Right lung (tissue), 10 donors: ENCODE measurements at places on chromosomes 12 and 14.

DNA sequence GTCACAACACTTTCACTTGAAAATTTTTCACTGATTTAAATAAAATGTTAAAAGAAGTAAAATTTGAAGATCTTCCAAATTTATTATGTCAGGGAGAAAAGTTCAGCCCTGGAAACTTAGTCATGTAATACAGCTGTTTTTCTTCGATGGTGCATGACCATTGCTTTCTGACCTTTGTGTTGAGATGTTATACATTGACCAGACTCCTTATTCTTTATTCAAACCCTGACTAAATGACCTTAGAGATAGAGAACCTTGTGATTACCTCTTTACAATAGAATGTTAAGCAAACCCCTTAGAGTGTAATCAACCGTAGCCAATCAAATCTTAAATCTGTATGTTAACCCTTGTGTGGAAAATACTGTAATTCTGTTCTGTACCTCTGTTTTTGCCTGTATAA, 34.5 kb downstream of the PLCZ1 start:
- DNase-seq, result no peak

DNA sequence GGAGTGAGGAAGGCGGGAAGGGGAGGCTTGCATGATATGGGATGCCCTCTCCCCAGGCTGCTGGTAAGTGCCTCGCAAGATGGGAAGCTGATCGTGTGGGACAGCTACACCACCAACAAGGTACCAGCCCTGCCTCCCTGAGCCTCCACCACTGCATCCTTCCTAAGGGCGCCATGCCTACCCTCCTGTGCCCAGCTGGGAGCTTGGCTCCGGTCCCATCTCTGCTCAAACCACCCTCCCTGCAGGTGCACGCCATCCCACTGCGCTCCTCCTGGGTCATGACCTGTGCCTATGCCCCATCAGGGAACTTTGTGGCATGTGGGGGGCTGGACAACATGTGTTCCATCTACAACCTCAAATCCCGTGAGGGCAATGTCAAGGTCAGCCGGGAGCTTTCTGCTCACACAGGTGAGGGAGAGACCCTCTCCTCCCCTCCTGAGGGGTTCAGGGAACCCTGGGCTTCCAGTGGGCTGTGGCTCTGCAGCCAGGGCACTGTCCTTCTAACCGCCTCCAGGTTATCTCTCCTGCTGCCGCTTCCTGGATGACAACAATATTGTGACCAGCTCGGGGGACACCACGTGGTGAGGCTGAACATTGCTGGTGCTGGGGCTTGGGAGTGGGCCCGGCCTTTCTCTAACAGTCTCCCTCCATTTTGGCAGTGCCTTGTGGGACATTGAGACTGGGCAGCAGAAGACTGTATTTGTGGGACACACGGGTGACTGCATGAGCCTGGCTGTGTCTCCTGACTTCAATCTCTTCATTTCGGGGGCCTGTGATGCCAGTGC, 2.6 kb downstream of the GNB3 start:
- no peak for DNase-seq

DNA sequence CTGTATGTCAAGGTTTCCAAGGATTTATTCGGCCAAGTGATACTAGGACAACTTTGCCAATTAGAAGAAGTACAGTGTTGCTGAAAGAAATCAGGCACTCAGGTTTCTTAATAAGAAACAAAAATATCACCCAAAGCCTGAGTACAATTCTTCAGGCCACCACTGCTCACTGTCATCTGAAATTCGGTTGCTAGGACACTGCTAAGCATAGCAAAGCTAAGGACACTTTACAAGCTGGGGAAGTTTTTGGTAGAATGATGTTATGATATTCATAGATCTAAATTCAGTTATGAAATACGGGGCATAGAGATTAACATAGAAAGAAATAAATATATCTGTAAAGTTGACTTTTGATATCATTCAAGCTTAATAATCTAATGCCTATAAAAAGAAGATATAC, 505.1 kb downstream of the NELL2 start:
- no peak for DNase-seq

GRCh38 chr14:57171363-57171762, 97.3 kb downstream of the EXOC5 start:
- DNase-seq, result no peak

GRCh38 chr12:46617167-46617566, 208.6 kb downstream of the SLC38A4 start:
- DNase-seq, result no peak

GRCh38 chr12:47808574-47809365, 10.9 kb downstream of the HDAC7 start:
- no peak for DNase-seq

DNA sequence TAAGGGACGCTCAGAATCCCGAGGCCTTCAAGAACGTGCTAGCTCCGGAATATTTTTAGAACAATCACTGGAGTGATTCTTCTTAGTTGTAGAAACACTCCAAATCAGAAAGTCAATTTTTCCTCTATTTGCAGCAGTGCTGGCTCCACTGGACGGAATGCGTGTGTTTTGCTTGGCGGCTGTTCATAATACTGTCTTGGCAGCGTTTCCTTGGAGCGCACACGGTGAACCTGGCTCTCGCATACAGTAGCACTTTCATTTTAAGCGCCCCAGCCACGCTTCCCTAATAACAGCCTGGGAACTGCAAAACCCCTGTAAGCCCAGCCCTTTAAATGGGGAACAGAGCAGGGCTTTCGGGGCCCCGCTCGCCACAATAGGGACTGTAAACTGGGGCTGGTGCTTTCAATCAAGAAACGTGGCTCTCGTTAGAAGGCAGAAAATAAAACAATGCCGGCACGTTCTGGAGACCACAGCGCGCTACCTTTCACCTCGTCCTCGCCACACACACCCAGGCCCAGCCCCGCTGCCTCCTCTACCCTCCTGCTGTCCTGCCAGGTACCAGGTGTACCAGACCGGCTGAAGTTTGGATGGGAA, 79.9 kb downstream of the BCL11B start:
- DNase-seq, result peak; percentile 84

DNA sequence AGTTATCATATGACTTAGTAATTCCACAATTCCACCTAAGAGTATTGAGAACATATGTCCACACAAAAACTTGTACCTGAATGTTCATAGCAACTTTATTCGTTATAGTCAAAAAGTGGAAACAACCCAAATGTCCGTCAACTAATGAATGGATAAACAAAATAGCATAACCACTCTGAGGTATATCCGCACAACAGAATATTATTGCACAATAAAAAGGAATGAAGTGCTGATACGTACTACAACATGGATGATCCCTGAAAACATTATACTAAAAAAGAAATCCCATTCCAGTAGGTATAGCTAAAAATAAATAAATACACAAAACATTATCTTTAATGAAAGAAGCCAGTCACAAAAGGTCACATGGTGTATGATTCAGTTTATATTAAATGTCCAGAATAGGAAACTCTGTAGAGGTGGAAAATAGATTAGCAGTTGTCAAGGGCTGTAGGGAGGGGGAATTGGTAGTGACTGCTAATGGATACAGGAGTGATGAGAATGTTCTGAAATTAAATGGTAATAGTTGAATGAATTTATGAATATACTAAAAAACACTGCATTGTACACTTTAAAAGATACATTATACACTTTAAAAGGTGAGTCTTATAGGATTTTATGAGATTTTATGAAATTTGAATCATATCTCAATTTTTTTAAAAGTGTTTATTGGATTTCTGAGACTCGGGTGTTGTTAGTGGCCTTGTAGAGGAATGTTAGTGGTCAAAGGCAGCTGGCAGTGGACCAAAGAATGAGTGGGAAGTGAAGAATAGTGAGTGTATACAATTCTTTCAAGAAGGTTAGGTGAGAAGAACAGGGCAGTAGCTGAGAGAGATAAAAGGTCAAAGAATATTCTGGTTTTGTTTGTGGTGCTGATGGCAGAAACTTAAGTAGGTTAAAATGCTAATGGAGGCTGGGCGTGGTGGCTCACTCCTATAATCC, 36.3 kb upstream of the BAZ1A start:
- no peak for DNase-seq

- DNase-seq, result no peak
These were observed 34.8 kb downstream of the MEG3 start for GRCh38 chr14:100860556-100861187.

GRCh38 chr12:110581931-110582275, 1.2 kb downstream of the PPTC7 start:
- no peak for DNase-seq

DNA sequence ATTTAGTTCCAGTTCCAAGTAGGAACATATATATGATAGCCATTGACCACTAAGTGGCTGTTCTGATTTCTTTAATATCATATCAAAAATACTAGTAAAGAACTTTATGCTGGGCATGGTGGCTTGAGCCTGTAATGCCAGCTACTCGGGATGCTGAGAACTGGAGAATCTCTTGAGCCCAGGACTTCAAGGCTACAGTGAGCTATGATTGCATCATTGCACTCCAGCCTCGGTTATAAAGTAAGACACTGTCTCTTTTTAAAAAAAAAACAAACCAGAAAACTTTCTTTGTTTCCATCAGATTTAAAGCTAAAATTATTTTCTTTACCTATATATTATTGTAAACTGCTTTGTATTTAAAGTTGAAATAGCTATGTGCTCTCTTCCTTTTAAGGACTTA, 127.0 kb downstream of the SCAF11 start:
- no peak for DNase-seq

- DNase-seq, result no peak
These were observed 118.8 kb upstream of the PARP11 start for GRCh38 chr12:3991798-3992580.

- no peak for DNase-seq
These were observed at the start of gene SDR9C7 for GRCh38 chr12:56933826-56934625. Gene SDR9C7 (minus strand): TSS chr12:56934408. CDS start chr12:56934261, 147 bp downstream.

DNA sequence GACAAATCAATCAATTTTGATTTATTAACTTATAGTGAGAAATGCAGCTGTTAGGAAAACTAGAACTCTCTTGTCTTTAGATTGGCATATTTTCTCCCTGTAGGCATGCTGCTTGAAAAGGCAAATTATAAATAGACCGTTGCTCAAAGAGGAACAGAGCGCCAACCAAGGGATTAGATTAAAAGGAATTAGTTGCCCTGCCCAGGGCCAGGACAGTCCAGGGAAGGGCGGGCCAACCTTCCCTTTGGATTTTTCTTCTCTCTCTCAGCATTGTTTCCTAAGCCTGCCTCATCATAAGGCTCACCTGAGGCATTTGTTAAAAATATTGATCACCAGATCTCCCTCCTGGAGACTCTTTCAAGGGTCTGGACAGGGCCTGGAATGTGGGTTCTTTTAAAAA, 8.6 kb downstream of the CIPC start:
- DNase-seq, result no peak

DNA sequence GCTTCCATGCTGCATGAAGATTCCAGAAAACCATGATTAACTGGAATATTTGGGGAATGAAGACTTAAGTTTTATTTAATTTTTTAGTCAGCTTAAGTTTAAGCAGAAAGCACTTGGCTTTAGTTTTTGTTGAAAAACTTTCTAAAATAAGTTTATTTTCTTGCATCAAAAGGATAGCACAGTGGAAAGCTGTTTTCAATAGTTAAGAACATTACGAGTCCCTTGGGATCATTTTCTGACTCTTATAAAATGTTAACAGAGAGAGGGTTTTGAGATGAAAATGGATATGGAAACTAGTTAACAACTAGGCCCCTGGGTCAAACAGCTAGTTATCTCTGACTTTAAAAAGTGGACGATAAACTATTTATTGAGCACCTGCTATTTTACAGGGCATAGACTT, 181.9 kb upstream of the SLC38A2 start:
- no peak for DNase-seq

DNA sequence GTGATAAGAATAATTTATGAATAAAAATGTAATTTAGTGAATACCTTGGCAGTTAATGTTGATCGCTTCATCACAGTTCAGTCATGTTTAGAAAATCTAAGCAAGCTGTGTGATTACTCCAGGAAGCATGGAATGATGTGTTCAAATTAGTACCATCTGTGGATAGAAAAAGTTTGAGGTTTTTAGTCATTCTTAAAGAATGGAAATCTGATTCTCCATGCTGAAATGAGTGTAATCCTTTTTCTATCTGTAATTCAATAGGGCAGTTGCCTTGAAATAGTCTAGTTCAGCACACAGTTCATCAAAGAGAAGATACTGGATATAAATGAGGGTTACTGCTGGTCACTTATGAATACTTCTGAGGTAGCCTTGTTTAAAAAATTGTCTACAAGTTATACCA, 127.2 kb upstream of the MYF6 start:
- no peak for DNase-seq

DNA sequence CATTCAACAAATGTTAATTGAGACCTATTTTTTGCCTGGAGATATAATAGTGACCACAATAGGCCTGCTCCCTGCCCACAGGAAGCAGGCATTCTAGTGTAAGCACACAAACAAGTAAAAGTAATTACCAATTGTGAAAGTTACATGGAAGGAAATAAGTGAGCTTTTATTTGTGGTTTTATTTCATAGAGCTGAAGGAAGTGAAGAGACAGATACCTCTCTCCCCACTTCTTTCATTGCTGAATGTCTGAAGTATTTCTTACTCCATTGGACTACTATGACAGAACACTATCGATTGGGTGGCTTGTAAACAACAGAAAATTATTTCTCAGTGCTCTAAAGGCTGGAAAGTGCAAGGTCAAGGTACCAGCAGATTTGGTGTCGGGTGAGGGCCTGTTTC, 183.5 kb downstream of the PRKCH start:
- DNase-seq, result no peak
